ENCODE measurements at places on chromosomes 6 and 20. TPM values are rescaled to one million over a fixed set of nuclear protein-coding genes. Genes with fewer than 3 reads are reported as not detected.

Gene C20orf144
- 0.08 TPM for polyA plus RNA-seq

Gene DEFB129
- polyA plus RNA-seq = not detected

Gene SLC4A11
- 1.5 TPM for polyA plus RNA-seq

Gene ENPP3
- 0.71 TPM for polyA plus RNA-seq

Gene ADGRF1
- 0.14 TPM for polyA plus RNA-seq

Gene PM20D2
- polyA plus RNA-seq = 23.4 TPM

Gene TASP1
- 7.7 TPM for polyA plus RNA-seq

Gene WFDC5
- not detected for polyA plus RNA-seq

Gene INSM1
- polyA plus RNA-seq = 0.18 TPM

Gene CD24
- polyA plus RNA-seq = 64.2 TPM

Gene MCCD1
- polyA plus RNA-seq = not detected

Gene SF3B5
- polyA plus RNA-seq = 92.6 TPM

Gene FILIP1
- polyA plus RNA-seq = 52.0 TPM

Gene ATP6V1G2
- polyA plus RNA-seq = 3.8 TPM

Gene CASS4
- polyA plus RNA-seq = 6.2 TPM

Gene LAMA5
- 42.3 TPM for polyA plus RNA-seq

Gene KCNS1
- polyA plus RNA-seq = not detected

Gene CD93
- polyA plus RNA-seq = 52.4 TPM

Gene EDN1
- 2.7 TPM for polyA plus RNA-seq

Gene PDE7B
- polyA plus RNA-seq = 6.9 TPM

Gene RAET1E
- 0.77 TPM for polyA plus RNA-seq

Gene PBOV1
- not detected for polyA plus RNA-seq

Gene NCOA5
- 27.9 TPM for polyA plus RNA-seq

Gene TRIM40
- not detected for polyA plus RNA-seq

Gene MTRF1L
- 19.3 TPM for polyA plus RNA-seq

Gene GSTA4
- 66.1 TPM for polyA plus RNA-seq

Gene RSPH9
- 0.56 TPM for polyA plus RNA-seq

Gene WFDC9
- polyA plus RNA-seq = not detected

Gene FAM209B
- not detected for polyA plus RNA-seq

Gene GRM4
- polyA plus RNA-seq = 1.4 TPM

Gene KCNQ2
- polyA plus RNA-seq = 4.3 TPM

Gene OOEP
- not detected for polyA plus RNA-seq

Gene RAB44
- polyA plus RNA-seq = 0.19 TPM

Gene TBX18
- polyA plus RNA-seq = 11.1 TPM

Gene TGM2
- 10.5 TPM for polyA plus RNA-seq

Gene LPA
- 0.04 TPM for polyA plus RNA-seq

Gene SLPI
- polyA plus RNA-seq = 0.71 TPM

Gene HCRTR2
- not detected for polyA plus RNA-seq

Gene SLC52A3
- polyA plus RNA-seq = 0.63 TPM

Gene AGER
- 8.6 TPM for polyA plus RNA-seq
